ENCODE measurements at places on chromosomes 7 and 10. TPM values are rescaled to one million over a fixed set of nuclear protein-coding genes. Genes with fewer than 3 reads are reported as not detected.

PRRT4 gene
- not detected for total RNA-seq

MRPS24 gene
- 48.3 TPM for total RNA-seq

CDHR1 gene
- total RNA-seq: 0.13 TPM

BMPER gene
- 0.16 TPM for total RNA-seq

NPFFR1 gene
- not detected for total RNA-seq

All from bladder microvascular endothelial cell (primary cell).